Stomach (tissue), 19 donors: ENCODE measurements at places on chromosomes 16 and 17. TPM values are rescaled to one million over a fixed set of nuclear protein-coding genes. Genes with fewer than 3 reads are reported as not detected.

DNA sequence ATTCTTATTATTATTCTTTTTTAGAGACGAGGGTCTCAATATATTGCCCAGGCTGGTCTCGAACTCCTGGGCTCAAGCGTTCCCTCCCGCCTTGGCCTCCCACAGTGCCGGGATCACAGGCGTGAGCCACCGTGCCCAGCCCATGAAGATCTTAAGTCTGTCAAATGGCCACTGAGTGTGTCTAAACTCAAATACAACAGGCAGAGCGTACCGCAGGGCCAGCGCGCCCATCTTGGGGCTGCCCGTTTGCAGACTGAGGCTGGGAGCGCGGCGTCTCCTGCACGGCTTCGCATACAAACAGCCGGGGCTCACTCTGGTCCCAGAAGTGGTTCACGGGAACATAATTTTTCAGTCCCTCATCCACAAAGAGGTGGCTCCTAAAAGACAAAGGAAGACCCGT, 30.3 kb downstream of the TMEM204 start:
- no peaks in the 10 kb centered on the region for H3K4me1 ChIP-seq
- H3K27me3 ChIP-seq = no peaks in the 10 kb centered on the region
- DNase-seq = no peak
- H3K36me3 ChIP-seq = peaks cover 93% of the 10 kb centered on the region
- no peak overlapping the region for H3K27ac ChIP-seq
- H3K4me3 ChIP-seq = no peak overlapping the region

Gene IL34
- 2.0 TPM for total RNA-seq

Gene TNS4
- total RNA-seq = not detected

DNA sequence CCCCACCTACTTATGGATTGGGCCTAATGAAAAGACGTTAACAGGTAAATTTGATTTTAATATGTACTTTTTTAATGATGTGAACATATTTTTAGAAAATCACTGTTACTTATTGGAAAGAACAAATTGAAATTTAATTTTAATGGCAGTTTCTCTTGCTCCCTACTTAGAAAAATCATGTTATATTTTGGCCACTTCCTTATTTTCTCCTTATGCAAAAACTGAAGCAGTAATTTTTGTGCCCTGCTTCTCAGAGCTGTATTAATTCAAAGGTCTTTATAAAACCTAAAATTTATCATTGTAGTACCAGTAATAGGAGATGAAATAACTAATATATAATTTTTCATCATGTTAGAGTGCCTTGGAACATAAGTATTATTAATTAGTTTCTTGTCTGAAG, 2.8 kb downstream of the ZPBP2 start:
- H3K36me3 ChIP-seq = no peaks in the 10 kb centered on the region
- H3K27ac ChIP-seq = no peak overlapping the region
- peaks cover 8% of the 10 kb centered on the region for H3K4me1 ChIP-seq

Gene CDYL2
- total RNA-seq = 5.8 TPM

GRCh38 chr16:5506021-5506420, 408.4 kb upstream of the EEF2KMT start:
- no peaks in the 10 kb centered on the region for H3K4me1 ChIP-seq
- H3K27ac ChIP-seq = no peak overlapping the region
- peaks cover 13% of the 10 kb centered on the region for H3K27me3 ChIP-seq
- no peaks in the 10 kb centered on the region for H3K36me3 ChIP-seq
- DNase-seq = no peak
- H3K4me3 ChIP-seq = no peak overlapping the region

GRCh38 chr16:8452941-8453340, 137.4 kb downstream of the TMEM114 start:
- H3K4me3 ChIP-seq = no peak overlapping the region
- H3K27me3 ChIP-seq = no peaks in the 10 kb centered on the region
- no peaks in the 10 kb centered on the region for H3K36me3 ChIP-seq
- no peaks in the 10 kb centered on the region for H3K4me1 ChIP-seq
- DNase-seq = no peak
- H3K27ac ChIP-seq = no peak overlapping the region

- H3K4me3 ChIP-seq = no peak overlapping the region
- H3K4me1 ChIP-seq = peaks cover 5% of the 10 kb centered on the region
- H3K27me3 ChIP-seq = no peaks in the 10 kb centered on the region
These were observed 12.0 kb downstream of the CORO7 start for GRCh38 chr16:4404247-4404966.

Gene TMEM238L
- 190 TPM for total RNA-seq
